ENCODE measurements at places on chromosomes 16 and 17.

DNA sequence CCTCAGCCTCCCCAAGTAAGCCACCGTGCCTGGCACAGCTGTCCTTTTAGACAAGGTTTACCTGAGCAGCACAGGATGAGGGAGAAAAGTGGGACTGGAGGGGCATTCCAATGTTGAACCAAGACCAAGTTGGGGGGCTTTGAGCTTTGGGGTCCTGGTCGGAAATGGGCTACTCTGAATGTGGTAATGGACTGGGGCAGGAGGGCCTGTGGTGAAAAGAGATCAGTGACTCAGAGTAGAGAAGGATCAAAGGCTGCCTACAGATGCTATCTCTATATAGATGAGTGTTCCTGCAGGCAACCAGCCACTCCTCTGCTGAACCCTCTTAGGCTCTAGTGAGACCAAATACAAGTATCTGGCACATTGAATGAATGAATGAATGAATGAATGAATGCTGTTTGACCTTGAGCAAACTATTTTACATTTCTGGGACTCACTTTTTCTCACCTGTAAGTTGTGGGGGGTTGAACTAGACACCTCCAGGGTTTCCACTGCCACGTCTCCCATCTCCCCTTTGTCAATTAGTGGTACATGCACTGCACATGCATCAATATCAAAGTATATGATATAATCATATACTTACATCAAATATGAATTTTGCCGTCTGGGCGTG, 26.3 kb upstream of the ETV4 start:
- no peak for DNase-seq

GRCh38 chr16:53792161-53792951, 88.4 kb downstream of the FTO start:
- DNase-seq, result no peak

GRCh38 chr16:57071831-57072582, 20.4 kb upstream of the CPNE2 start:
- peak; percentile 37 for DNase-seq

- no peak for DNase-seq
Observed at GRCh38 chr17:75124041-75124818, 7.3 kb downstream of the NT5C start.

GRCh38 chr16:15601212-15601879, 41.6 kb downstream of the MARF1 start:
- DNase-seq, result no peak

DNA sequence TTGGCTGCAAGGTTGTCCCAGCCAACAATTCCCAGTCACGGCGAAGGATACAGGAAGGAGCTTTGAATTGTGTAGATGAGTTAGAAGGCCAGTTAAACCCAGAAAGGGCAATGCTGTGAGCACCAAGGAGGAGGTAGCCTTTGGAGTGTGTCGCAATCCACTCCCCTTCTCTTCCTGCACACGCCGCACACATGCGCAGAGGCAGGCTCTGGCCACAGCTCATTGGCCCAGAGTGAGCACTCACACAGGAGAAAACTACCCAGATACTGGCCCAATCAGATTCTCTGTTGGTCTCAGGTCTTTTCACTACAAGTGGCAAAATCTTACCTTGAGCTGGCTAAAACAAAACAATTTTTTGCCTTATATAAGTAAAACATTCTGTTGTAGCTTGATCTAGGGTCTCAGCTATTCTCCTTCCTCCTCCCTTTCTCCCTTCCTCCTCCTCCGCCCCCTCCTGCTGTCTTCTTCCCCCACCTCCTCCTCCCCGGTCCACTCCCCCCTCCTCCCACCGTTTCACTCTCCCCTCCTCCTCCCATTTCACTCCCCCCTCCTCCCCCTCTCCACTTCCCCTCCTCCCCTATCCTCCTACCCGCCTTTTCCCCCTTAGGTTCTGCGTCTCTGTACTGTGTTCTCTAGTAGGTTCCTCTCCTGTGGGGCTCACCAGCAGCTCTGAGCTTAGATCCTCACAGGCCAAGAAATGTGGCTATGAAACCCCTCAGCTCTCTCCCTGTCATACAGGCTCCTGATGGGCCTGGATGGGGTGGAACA, 344.9 kb downstream of the CPPED1 start:
- no peak for DNase-seq

DNA sequence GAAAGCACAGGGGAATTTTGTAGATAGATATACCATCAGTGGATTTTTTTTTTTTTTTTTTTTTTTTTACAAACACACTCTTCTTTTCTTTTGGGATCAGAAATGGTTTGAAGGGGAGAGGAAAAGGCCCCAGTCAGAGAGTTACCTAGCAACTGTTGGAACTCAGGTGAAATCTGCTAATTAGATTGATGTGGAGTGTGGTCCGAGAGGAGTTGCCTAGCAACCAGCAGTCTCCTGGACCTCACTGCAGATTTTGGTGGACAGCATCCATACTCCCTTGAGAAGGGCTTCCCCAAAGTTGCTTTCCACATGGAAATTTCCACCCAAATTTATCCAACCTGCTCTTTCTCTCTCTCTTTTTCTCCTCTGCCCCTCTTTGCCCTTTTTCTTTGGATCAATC, 165.4 kb downstream of the UTP18 start:
- no peak for DNase-seq

DNA sequence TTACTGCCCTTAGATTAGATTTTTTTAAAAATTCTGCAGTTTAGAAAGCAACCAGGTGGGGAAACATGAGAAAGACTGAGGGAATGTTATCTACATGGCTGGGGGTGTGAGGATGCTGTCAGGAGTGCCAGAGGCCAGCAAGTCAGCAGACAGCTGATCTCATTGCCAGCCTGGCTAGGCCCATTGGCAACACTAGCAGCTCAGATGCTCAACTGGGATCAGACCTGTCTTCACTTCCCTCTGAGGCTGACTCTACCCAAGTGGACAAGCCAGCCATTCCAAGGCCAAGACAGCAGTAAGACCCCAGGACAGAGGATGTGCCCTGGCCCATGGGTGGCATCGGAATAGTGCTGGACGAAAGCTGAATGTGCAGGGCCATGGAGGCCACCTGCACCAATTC, 96.2 kb downstream of the TMEM132E start:
- no peak for DNase-seq

- peak; percentile 20 for DNase-seq
Observed at GRCh38 chr16:81445966-81446906, 1.6 kb downstream of the CMIP start.

DNA sequence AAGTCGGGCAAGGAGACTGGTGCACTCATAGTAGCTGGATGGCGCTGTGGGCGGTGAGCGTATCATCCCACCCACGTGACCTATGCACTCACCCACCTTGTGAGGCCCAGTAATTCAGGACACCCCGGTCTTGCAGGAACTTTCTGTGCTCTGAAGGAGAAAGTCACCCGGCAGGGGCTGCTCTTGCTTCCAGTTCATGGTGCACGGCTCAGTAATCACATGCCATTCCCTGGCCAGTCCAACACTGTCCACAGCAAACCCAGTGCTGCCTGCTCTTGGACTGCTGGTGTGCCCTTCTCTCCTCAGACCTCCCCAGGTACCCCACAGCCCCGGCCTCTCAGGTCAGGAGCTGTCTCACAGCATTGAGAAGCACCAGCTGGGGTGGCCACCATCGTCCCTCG, 16.4 kb upstream of the RHBDF2 start:
- no peak for DNase-seq

GRCh38 chr17:47942568-47942967, 1.2 kb downstream of the PNPO start:
- no peak for DNase-seq

DNA sequence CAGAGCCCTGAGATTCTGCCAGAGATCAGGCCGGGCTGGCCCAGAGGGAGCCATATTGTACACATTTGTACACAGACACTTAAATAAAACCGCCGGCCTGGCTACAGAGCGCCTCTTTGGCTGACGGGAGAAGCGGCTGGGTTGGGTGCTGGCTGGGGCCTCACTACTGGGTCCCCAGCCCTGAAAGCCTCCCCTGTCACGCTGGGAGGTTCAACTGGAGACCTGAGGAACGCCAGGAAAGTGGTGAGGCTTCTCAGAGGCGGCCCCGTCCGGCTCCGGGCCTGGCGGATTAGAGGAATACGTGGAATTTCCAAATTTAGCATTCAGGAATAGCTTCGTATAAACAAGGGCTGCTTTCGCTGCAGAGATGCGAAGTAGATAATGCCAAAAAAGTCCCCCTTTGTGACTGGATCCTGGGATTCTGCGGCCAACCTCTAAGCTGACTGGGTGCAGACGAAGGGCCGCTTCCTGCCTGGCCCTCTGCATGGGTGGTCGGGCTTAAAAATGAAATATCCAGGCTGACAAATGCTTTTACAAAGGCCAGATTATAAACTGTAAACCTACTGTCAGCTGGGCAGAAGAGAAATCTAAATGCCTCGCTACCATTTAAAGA, 252.4 kb downstream of the IRF8 start:
- DNase-seq, result no peak

DNA sequence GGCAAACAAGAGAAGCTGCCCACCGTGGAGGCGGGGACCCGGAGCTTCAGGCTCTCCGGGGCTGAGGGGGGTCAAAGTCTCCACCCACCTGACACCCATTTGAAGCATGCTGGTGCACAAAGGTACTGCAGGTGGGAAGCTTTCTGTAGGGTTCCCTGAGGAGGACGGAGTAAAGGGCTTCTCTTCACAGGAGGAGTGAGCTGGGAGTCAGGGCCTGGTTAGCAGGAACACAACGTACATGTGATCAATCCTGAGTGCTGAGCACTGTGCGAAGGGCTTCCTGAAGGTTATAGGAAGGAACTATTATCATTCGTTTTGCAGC, 252.9 kb upstream of the RPL38 start:
- DNase-seq, result no peak

DNA sequence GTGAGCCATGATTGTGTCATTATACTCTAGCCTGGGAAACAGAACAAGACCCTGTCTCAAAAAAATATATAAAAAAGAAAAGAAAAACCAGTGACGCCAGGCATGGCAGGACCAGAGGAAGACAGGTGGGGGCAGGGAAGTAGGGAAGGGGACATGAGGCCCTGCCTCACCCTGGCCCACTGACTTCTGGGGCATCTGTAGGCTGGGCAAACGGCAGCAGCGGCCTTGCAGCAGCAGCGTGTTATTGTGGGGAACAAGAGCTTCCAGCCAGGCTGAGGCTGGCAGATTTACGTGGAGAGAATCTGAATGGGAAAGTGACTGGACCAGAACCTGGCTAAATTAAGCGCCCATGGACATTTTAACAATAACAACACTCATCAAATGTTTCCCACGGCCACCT, 19.4 kb downstream of the CMTM4 start:
- DNase-seq, result no peak

DNA sequence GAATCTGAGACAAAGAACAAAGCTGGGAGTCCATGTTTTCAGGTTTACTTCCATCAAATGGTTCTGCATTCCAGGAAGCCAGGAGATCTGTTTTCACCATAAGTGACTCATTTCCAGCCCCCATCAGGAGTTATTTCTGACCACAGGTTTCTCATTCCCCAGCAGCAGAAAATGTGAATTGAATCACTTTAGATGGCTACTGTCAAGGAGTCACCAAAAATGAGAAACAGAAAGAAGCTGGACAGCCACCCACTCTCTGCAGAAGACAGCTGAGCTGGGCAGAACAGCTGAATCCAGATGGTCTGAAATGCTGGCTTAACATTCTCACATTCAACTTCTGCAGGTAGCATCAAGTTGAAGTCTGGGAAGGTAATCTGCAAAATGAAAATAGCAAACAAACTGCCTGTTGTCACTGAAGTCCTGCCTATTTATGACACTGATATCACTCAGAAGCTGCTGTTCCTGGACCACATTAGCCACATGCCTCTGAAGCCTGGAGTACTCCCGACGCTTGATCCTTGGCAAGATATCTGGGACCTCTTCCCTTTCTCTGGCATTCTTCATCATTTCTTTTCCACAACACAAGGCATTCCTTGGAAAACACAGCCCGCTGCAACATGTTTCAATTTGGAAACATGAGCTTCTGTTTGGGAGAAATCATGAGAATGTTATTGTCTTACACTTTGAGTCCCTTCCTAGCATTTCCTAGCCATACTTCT, 15.3 kb downstream of the CCL11 start:
- no peak for DNase-seq

- no peak for DNase-seq
Observed at GRCh38 chr17:29787995-29788394, 142.0 kb downstream of the SSH2 start.

GRCh38 chr16:64416216-64417005, 705.5 kb downstream of the CDH11 start:
- DNase-seq, result peak; percentile 68

DNA sequence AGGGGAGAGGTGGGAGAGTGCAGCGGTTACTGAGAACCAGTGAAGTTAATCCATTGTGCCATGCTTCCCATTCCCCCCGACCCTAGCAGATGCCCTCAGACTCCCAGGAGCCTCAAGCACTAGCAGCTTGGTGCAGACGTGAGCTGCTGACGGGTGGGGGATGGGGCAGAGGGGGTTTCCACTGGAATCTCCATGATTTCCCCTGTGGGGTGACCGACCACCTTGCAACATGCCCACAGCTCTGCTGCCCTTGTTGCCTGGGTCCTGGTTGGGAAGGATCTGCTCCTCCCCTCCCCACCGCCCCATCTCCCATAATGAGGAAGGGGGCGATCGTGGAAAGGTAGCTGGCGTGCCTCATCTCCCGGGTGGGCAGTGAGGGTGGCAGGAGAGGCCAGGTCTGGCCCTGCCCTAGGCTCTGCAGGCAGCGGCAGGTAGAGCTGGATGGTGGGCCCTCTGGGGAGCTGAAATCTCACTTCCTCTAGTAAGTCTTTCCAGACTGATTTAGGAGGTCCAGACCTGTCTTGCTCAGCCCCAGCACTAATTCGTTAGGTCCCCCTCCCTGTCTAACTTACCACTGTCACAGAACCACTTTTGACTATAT, 9.6 kb downstream of the FLOT2 start:
- DNase-seq, result no peak

DNA sequence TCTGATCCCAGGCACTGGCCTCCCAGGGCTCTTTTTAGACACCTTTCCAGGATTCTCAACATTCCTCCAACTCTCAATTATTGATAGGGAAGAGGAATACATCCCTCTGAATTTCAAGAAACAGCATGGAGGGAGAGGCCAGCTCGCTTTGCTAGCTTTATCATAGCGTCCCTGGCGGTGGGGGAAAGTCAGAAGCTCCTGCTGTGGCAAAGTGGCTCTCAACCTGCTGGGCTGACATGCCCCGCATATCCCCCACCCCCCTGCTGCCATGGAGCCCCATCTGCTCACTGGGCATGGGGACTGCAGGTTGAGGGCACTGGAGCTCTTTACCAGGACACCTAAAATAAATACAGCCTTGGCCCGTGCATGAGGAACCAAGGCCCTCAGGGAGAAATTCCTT, 140.3 kb downstream of the SLC39A11 start:
- DNase-seq, result no peak

DNA sequence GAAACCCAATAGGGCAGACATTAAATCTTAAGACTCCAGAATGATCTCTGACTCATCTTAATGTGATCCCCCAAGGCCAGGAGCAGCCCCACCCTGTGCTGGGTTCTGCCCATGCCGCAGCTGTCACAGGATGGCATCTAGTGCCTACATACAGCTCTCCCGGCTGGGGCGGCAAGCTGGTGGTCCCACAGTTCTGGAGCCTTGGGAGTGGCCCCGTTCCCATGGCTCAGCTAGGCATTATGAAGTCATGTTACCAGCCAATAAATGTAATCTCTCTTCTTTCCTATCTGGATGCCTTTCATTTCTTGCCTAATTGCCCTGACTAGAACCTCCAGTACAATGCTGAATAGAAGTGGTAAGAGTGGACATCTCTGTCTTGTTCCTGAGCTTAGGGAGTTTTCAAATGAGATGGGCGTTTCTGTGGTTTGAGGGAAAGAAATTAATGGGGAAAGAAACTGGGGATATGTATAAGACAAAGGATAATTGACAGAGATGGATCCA, 95.7 kb upstream of the DNAH17 start:
- DNase-seq, result no peak

Data from GM04503 (cell line).